ENCODE measurements at places on chromosomes 12 and 14.

DNA sequence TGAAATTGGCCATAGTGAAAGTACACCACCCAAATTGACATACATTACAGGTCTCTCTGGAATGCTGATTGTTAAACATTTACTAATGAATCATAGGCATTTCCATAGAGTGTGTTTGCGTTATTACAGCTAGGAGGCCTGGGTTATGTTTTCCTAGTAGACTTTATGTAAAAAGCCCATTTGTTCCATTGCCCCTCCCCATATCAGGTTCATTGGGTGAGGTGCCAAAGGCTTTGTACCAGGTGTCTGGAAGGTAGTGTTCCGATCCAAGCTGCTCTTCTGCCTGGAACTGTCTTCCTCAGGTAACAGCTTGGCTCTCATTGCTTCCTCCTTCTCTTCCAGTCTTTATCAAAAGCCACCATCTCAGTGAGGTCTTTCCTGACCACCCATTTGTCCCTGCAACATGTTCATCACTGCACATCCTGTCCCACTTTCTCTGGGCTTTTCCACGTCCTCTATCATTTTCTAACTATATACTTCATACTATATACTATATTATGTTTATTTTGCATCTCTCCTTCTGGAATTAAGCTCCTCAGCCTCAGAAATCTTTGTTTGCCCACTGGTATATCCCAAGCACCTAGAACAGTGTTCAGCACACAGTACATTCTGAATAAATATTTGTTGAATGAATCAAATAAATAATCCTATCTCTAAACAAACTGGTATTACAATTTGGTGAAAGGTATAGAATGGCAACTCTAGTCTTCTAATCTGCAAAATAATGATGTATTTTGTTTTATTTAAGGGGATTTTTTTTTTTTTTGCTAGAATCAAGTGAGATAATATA, 252.3 kb downstream of the KTN1 start:
- DNase-seq: peak; percentile 74

DNA sequence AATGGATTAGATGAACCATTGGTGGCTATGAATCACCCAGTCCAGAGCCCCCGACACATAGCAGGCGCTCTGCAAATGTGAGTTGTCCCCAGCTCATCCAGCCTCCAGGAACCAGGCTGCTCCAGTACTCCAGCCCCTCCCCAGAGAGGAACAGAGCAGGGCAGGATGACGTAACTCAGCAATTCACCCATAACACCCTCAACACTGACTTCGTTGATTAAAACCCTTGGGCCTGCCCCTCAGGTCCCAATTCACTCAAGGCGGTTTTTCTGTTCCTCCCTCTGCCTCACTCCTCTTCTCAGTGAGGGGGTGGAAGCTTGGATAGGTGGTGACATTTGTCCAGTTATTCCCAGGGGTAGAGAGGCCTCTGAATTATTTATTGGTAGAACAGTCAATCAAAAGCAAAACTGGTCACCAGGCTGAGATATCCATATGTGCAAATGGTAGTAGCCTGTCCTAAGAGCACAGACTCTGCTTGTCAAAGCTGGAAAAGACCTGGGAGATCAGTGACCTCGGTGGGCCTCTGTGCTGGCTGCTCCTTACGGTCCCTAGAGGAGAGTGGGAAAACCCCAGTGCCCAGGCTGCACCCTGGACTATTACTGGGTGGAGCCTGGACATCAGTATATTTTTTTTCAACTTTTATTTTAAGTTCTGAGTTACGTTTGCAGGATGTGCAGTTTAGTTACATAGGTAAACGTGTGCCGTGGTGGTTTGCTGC, 97.0 kb downstream of the CMKLR1 start:
- no peak for DNase-seq

DNA sequence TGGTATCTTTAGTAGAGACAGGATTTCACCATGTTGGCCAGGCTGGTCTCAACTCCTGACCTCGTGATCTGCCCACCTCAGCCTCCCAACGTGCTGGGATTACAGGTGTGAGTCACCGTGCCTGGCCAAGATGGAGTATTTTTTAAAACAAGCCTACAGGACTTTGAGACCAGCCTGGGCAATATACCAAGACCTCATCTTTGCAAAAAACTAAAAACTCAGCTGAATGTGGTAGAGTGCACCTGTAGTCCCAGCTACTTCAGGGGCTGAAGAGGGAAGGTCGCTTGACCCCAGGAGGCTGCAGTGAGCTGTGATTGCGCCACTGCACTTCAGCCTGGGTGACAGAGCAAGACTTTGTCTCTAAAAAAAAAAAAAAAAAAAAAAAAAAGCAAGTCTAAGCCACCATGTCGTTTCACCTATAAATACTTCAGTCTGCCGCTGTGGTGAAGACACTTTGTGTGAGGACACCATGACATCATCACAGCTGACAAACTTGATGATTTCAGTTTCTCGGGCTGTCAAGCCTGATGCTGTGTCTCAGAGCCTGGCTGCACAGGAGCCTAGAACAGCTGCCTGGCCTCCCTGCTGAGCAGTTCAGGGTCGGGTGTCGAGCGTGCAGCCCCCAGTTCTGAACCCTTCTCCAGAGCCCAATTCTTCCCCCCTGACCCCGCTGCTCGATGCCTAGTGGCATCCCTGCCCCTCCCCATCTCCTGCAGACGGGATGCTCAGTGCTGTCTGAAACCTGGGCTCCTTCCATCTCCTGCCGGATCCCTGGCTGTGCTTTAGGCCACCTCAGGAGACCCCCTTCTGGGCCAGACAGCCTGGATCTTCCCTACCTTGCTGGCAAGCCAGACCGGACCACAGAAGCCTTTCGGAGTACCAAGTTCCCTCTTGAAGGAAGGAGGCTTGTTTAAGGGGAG, 119.2 kb upstream of the EVL start:
- DNase-seq: no peak

GRCh38 chr12:59075968-59076490, 155.7 kb upstream of the LRIG3 start:
- DNase-seq: no peak

GRCh38 chr12:49777800-49778748, 36.7 kb downstream of the TMBIM6 start:
- DNase-seq: no peak

- DNase-seq: no peak
These were observed 18.4 kb upstream of the RNU6-7 start for GRCh38 chr14:32183151-32184058.

GRCh38 chr14:94713115-94713514, 56.8 kb downstream of the GSC start:
- DNase-seq: no peak

DNA sequence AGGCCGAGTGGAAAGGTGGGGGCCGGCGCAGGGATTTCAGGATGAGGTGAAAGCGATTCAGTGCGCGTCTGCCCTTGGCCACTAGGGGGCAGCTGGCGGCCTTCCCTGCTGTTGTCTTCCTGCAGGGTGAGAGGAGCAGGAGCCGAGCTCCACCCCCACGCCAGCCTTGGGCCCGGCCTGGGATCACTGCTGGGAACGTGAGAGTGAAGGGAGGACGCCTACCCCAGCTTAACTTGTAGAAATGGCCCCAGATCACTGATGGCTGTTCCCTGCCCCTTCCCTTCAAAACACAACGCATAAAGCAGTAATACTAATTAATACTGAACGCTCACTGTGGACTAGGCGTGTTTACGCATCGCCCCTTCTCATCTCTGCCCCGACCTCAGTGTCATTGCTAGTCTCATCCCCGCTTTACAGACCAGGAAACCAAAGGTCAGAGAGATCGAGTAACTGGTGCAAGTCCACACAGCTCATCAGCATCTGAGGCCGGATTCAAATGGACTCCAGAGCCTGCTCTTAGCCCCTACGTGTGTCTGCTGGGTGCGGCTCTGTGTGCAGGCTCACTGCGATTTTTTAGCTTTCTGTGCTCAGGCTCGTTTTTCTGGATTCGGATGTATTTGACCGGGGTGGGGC, 24.3 kb downstream of the MVK start:
- DNase-seq: peak; percentile 35

DNA sequence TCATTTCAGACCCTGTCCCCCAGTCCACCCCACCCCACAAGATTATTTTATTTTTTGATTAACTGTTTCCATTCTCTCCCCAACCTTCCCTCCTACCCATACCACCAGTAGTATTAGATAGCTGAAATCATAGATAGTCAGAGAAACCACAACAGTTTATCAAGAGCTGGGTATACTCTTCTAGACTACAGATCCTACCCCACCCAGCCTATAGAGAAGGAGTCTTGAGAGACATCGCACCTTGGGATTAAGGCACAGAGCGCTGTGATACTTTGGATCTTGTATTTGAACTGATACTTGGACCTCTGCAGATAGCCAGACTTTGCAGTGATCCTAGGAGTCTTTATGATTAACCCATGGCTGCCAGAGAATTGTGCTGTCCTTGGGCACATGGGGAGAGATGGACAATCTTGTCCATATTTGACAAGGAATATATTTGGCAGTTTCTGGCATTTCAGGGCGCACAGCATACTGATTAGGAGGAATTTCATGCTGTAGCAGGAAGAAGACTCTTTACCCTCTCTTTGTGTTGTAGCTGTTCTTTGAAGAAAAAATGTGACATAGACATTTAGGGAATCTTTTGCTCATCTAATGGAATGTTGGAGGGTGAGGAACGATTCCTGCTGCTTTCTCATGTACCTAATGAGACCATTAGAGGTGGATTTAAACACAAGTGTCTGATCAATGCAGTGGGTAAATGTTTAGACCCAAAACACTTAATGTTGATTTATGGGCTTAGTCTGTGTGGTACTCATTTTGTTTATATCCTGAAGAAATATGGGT, 982 bp downstream of the RBMS2 start:
- DNase-seq: no peak

GRCh38 chr12:51381226-51382079, 9.8 kb downstream of the GALNT6 start:
- no peak for DNase-seq

GRCh38 chr14:69626132-69626500, 14.7 kb downstream of the SUSD6 start:
- no peak for DNase-seq

- no peak for DNase-seq
These were observed 93.4 kb downstream of the APAF1 start for GRCh38 chr12:98738539-98738938.

DNA sequence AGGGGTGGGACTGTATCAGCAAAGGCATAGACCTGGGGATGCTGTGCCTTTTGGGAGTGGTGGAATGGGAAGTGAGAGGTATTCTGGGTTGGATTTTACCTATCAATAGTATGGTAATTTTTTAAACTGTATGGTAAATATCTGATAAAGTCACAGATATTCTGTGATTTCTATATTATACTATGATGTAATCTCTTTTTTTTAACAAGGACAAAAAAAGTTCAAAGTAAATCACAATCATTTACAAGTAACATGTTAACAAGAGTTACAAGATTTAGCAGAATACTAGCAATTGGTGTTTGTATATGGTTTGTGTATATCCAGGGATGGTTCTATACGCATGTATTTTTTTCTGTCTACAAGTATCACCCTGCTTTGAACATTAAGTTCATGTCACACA, 56.0 kb downstream of the BMAL2 start:
- DNase-seq: no peak

DNA sequence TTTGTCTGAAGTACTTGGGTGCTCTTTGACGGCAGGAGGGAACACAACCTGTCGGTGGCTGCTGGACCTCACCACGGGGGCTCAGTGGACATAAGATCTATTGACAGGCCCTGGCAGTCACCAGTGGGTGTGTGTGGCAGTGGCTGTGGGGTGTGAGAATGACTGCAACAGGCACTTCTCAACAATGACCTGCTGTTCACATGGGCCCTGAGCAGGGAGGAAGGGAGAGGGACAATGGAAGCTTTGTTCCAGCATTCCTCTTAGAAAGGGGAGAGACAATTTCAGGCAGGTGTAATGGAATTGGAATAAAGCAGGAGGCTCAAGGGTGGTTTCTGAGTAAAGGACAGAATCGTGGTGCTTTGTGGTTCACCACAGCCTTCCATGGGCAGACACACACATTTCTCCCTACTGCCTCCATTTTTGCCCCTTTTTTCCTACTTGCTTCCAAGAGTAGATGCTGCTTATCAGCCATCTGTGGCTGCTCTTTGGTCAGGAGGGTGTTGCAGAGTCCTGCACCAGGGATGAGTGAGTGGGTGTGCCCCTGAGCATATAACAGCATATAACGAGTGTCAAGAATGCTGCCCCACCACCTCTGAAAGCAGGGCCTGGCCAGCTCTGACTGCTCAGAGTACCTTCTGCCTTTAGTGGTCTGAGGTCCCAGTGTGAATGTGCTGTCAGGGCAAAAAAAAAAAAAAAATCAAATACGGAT, 267.7 kb downstream of the RASSF9 start:
- no peak for DNase-seq

- DNase-seq: no peak
These were observed 20.2 kb downstream of the EVL start for GRCh38 chr14:100085462-100085861.

All from kidney epithelial cell (primary cell).